Stimulated activated CD8-positive, alpha-beta memory T cell treated with anti-CD3 and anti-CD28 coated beads, Interleukin-15, amount 100 ng/mL, for 4 hours (primary cell): ENCODE measurements at places on chromosomes 6 and 20.

- DNase-seq: no peak
Observed at GRCh38 chr6:109816452-109817374, 125.6 kb downstream of the FIG4 start.

DNA sequence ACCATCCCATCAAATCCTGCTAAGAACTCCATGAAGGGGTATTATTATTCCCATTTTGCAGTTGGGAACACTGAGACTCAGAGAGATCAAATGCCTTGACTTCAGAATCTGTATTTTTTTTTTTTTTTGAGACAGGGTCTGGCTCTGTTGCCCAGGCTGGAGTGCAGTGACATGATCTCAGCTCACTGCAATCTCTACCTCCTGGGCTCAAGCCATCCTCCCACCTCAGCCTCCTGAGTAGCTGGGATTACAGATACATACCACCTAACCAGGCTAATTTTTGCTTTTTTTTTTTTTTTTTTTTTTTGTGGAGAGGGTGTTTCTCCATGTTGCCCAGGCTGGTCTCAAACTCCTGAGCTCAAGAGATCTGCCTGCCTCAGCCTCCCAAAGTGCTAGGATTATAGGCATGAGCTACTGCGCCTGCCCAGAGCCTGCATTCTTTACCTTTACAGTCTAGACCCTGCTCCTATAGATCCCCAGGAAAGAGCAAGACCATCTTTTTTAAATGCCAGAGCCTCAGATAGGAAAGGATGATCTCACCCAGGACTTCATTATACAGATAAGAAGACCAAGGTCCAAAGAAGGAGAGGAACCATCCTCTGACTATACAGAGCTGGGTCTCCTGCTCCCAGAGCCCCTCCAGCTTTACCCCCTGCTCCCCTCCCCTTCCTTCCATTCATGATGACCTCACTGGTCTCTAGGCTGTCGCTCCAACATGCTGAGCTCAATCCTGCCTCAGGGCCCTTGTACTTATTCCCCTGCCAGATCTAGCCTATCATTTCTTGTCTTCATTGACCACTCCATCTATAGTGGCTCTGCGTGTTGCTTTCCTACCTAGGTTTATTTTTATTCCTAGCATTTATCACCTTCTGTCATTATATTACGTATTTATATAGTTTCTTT, 138.6 kb downstream of the CEBPB start:
- no peak for DNase-seq

- no peak for DNase-seq
Observed at GRCh38 chr6:12296255-12296573, 6.1 kb downstream of the EDN1 start.

GRCh38 chr6:1326535-1327121, 14.7 kb downstream of the FOXQ1 start:
- no peak for DNase-seq

- DNase-seq: no peak
Observed at GRCh38 chr6:128930321-128930720, 47.4 kb downstream of the LAMA2 start.

DNA sequence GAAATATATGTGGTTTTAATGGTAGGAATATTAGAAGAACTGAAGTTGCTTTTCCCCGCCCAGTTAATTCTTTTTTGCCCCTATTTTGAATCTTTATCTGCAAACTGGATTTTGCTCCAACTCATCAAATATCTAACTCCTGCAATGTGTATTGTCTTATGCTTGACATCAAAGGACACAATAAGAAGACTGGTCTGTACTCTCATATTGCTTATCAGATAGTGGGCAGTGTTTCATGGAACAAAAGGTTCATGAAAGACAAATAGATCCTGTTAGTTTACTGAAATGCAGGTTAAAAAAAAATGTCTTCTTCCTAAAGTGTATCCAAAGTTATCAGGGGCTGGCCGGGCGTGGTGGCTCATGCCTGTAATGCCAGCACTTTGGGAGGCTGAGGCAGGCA, 27.7 kb upstream of the GTF3C6 start:
- DNase-seq: no peak

GRCh38 chr20:9985773-9986172, 49.0 kb upstream of the ANKEF1 start:
- no peak for DNase-seq

DNA sequence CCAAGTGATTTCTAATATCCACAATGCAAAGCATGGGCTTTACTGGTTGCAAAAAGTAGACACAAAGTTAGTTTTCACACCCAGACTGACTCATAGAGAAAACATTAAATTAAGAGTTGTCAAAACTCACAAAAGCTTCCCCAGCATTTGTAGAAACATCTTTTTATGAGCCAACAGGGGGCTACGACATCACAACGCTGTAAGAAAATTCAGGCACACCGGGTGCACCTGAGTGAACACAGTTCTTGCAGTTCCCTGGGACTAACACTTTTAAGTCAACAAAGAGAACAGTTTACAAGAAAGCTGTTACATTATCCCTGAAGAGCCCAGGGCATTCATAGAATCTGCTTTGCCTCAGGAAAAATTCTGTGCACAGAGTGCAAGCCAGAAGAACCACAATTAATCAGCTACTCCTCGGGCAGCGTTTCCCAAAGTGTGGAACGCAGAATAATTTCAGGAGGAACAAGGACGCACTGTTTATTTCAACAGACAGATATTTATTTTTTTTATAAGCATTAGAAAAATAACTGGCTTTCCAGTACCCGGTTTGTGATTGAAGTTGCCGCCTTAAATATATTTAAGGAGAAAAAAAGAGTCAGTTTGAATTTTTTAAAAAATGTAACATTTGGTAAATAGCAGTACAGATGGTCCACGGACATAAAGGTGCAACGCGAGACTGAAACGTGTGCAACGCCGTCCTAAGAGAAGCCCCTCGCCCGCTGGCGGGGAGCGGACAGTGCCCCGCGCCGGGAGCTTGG, 1.2 kb downstream of the NCOA5 start:
- DNase-seq: no peak

GRCh38 chr20:36950414-36951197, 902 bp downstream of the SAMHD1 start:
- no peak for DNase-seq

DNA sequence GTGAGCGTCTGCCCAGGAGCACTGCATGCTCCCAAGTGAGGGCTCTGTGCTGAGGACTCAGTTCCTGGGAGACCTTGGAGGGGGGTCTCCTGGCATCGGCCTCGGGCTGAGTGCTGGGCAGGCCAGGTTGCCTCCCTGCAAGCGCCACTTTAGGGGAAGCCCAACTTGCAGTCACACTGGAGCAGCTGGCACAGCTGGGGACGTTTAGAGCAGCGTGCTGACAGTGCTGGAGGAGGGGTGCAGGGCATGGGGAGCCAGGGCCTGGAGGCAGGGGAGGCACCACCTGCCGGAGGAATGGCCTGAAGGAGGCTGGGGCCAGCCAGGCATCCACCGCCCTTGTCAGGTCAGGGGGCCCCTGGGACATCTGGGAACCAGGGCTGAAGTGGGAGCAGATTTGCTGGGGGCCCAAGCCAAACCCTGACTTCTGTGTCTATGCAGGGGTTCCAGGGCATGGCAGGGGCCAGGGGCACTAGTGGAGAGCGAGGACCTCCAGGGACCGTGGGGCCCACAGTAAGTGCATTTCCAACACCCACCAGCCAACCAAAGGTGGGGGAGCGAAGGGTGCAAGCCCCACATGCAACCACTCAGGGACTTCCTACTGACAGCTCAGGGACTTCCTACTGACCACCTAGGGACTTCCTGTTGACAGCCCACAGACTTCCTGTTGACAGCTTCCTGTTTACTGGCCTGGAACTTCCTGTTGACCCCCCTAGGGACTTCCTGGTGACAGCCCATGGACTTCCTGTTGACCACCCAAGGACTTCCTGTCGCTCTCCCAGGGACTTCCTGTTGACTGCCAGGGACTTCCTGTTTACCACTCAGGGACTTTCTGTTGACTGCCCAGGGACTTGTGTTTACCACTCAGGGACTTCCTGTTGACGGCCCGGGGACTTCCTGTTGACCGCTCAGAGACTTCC, 33.6 kb downstream of the COL20A1 start:
- no peak for DNase-seq

GRCh38 chr20:10761232-10761631, 87.4 kb upstream of the JAG1 start:
- DNase-seq: no peak

DNA sequence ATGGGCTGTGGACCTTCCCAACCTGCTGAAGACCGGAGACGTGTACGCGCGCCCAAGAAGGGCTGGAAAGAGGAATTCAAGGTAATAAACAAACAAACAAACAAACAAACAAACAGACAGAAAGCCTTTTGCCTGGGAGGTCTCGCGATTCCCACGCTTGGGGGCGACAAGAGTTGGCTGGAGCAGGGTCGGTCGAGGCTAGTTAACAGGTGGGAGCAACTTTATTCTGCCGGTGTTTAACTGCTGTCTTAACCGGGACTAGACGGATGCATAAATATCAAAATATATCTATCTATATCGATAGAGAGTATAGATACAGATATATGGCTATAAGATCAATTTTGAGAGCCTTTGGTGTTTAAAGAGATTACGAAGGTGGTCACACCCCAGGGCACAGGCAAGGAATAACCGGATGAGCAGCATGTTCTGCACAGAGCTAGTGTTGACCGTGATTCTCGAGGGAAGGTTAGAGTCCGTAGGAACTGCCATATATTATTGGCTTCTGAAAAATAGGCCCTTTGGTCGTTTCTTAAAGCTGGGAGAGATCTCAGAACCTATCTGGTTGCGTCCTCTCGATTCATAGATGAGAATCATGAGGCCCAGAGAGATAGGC, 514 bp downstream of the STMND1 start:
- no peak for DNase-seq

DNA sequence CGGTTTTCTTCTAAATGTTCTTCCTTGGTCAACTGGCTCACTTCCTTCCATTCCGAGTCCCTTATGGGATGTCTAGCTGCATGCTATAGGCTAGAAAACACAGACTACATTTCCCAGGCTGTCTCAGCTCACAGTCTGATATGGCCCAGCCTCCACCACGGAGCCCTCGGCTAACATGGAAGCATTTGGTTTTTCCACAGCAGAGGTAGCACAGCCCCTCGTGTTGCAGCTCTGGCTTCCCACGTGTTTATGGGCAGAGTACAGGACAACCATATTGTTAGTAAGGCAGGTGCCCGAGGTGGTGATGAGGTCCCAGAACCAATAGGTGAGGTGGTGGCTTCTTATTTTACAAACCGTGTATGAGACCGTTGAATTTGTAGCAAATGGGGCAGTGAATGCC, 8.7 kb downstream of the GPLD1 start:
- no peak for DNase-seq

- no peak for DNase-seq
Observed at GRCh38 chr20:35503841-35504561, 25.5 kb downstream of the C20orf173 start.

DNA sequence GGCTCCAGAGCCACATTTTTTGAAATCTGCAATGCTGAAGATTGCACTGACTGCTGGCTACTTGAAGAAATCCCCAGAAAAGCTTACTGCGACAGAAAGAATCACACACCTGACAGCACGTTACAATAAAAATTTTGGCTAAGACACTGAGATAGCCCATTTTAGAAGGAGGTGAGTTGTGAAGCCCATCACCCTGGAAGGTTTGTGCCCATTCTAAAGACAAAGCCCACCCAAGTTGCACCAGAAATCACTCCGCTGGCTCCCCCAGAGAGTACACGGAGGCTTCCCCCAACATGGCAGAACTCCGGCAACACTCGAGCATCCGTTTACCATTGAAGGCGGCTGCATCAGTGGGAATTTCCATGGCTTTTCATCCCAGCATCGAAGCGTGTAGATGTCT, 29.4 kb downstream of the LPA start:
- no peak for DNase-seq

DNA sequence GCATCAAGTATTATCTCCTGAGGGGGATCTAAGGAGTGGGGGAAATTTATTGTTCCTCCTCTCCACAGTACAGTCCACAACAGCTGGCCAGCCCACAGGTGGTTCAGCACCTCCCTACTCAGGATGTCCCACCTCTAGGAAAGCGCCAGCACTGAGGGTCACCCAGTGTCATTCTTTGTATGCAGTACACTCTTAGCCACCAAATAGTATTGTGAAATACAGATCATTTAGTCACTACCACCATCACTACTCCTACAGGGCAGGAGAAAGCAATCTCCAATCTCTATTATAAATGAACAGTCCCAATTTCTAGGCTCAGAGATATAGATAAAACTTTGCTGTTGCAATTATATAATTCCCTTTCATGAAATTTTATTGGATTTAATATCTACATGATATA, 6.3 kb upstream of the ZNF76 start:
- DNase-seq: no peak

DNA sequence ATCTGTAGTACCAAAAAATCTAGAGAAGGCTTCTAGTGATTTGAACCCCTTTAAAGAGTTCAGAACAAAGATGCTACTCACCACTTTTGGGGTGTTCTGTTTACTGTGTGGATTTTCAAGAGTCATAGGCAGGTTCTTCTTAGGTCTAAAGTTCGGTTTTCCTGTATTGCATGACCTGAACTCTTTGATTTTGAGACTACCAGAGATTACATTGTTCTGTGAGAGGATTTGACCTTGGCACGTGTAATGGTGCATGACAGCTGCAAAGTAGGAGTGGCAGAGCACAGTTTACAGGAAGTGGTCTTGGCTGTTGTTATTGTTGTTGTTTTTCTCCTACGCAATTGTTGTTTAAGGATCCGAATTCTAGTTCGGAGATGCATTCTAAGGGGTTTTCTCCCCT, 592.7 kb downstream of the EPHA7 start:
- DNase-seq: no peak

DNA sequence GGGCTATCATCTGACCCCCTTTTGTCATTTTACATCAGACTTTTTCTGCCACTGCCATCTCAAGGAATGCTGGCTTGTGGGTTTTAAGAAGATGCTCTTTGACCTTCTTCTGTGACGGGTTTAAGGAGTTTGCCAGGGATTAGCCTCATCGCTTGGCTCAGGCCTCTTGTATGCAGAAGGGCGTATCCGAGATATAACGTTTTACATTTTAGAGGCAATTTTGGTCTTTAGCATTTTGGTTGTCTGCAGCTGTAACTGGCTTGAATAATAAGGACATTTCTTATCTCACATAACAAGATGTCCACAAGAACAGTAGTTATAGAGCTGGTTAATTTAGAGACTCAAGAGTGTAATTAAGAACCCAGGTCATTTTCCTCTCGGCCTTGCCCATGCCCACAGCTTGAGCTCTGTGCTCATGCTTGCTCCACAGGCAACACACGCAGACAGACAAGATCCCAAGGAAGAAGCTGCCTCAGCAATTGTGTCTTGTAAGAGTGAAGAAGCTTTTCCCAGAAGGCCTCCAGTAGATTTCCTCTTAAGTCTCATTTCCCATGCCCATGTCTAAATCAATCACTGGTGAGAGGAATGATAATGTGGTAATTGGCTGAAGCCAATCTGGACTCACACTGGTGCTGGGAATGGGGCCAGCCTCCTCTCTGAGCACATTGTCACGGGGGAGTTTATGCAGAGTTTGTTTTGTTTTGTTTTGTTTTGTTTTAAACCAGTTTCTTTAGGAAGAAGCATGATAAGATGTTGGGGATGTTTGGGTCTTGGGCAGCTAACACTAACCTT, 36.8 kb downstream of the PTCHD4 start:
- DNase-seq: no peak

GRCh38 chr6:131740161-131740560, 29.3 kb upstream of the CTAGE9 start:
- no peak for DNase-seq
